ENCODE measurements at places on chromosomes 16 and 17. TPM values are rescaled to one million over a fixed set of nuclear protein-coding genes. Genes with fewer than 3 reads are reported as not detected.

SLC35G6 gene
- total RNA-seq: not detected

TSNAXIP1 gene
- 0.40 TPM for total RNA-seq

BICDL2 gene
- 0.77 TPM for total RNA-seq

CCL16 gene
- total RNA-seq: not detected

OR3A2 gene
- 1.8 TPM for total RNA-seq

ATP1B2 gene
- not detected for total RNA-seq

DNA sequence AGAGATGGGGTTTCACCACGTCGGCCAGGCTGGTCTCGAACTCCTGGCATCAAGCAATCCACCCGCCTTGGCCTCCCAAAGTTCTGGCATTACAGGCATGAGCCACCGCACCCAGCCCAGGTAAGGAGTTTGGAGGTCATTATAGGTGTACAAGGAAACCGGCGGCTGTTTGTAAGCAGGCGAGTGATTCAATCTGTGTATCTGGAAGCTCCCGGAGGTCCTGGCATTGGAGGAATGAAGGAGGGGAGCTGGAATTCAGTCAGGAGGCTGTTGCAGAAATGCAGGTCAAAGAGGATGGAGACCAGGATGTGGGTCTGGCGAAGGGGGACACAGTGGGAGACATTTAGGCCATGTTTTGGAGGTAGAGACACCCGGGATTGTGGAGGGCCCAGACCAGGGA is 18.8 kb downstream of the CDC42EP4 start:
- DNase-seq: no peak

DNA sequence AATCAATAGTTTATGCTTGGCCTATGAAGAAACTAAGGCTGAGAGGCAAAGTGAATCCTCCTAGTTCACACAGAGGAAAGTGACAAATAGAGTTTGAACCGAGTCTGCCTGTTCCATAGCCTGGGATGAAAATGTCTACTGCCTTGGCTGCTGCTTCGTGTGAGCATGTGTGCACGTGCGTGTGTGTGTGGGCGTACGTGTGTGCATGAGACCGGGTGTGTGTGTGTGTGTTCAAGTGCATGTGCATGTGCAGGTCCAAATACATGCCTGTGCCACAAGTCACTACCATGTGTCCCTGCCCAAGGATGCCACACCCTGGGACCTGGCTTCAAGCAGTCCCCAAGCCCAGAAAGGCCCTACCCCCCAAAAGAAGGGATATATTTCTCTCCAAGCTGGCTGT is 13.6 kb downstream of the SEZ6 start:
- DNase-seq: no peak

- no peak for DNase-seq
Observed at GRCh38 chr17:65143889-65144604, 6.9 kb downstream of the RGS9 start.

GRCh38 chr17:74758848-74759168 is 10.4 kb downstream of the NHERF1 start:
- peak; percentile 51 for DNase-seq

GRCh38 chr16:72884037-72884436 is 163.9 kb downstream of the ZFHX3 start:
- no peak for DNase-seq

- DNase-seq: peak; percentile 71
Observed at GRCh38 chr16:22898874-22899348, 84.9 kb downstream of the HS3ST2 start.

- peak; percentile 77 for DNase-seq
Observed at GRCh38 chr17:29005936-29006511, at the start of gene SEZ6. TSS of gene SEZ6 (minus strand) at chr17:29006033. CDS start at chr17:29005869, 164 bp downstream.

- no peak for DNase-seq
Observed at GRCh38 chr17:82016875-82017459, 5.7 kb downstream of the CENPX start.

DNA sequence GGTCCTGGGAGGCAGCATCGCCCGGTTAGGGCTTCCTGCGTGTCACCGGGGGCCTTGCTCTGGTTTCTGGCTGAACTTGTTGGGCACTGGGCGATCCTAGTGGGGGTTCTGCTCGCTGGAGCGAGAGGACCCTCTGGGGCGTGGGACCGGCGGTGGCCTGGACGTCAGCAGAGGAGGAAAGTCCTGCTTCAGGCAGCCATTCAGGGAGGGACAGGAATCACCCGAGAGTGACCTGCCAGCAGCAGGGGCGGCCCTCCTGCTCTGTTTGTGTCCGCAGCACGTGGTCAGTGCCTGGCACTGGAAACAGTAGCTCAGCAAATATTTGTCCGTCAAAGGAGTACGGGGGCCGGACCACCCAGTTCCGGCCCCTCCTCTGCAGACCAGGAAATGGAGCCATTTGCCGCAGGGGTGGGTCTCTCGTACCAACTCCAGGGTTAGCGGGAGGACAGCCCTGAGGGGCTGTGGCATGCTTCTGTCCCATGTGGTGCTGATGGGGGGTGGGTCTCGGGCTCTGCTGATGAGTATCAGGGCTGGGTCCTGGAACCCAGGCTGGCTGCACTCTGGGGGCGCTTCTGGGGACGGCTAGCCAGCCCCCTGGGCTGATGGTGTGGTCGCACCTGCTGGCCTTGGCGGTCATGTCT is 48.3 kb downstream of the BAIAP2 start:
- DNase-seq: no peak

DNA sequence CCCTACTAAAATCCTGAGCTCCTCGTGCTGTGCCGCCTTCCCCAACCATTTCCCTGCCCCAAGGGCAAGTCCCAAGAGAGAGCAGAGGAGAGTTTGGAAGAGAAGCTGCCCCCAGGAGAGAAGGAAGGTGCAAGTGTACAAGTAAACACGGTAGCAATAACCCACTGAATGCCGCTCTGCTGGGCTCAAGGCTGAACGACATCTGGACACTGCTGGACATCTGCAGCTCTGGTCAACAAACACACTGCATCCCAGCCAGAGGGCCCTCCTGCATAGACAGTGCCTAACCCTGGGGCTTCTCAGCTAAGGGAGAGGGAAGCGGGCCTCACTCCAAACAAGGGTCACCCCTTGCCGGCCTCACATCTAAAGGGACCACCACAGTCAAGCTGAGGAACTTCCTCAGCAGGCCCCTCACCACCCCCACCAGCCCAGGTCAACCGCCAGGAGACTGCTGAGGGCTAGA is 12.7 kb downstream of the JUP start:
- no peak for DNase-seq

GRCh38 chr17:60164697-60165096 is 14.9 kb downstream of the CA4 start:
- DNase-seq: no peak

DNA sequence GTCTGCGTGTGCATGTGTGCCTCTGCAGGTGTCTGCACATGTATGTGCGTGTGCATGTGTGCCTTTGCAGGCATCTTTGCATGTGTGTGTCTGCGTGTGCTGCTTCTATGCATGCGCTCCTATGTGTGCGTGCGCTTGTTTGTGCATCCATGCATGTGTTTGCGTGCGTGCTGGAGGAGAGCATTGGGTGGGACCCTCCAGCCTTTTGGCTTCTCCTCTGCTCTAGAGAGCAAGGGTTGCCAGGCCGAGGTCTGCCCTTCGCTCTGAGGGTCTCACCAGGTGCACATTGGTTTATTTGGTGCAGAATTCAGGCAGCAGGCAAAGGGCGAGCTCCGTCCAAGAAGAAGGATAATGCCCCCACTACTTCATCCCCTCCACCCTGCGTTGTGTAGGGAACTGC is 1.1 kb upstream of the RAB40B start:
- DNase-seq: no peak

DNA sequence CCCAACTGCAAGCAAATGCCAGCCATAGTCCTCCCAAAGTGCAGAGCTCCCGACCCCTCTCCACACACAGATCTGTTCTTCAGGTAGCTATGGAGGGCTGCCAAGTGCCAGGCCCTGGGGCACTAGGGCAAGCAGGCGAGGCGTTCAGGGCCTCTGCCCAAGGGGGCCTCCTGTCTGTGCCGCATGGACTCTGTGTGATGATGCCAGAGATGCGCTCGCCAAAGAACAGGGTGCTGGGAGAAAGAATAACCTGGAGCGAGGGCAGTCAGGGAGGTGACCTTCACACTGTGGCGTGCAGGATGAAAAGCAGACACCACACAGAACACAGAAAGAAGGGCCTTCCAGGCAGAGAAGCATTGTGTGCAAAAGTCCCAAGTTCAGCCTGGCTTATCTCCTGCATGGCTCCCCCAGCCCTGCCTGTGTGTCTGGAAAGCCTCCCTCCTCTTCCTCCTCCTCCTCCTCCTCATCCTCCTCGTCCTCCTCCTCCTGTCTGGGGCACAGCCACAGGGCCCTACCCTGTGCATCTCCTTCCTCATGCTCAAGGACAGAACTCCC is 44.2 kb downstream of the PEMT start:
- no peak for DNase-seq

- no peak for DNase-seq
Observed at GRCh38 chr17:47945529-47946508, 4.4 kb downstream of the PNPO start.

- no peak for DNase-seq
Observed at GRCh38 chr17:16354585-16354984, 1.3 kb upstream of the CENPV start.

DNA sequence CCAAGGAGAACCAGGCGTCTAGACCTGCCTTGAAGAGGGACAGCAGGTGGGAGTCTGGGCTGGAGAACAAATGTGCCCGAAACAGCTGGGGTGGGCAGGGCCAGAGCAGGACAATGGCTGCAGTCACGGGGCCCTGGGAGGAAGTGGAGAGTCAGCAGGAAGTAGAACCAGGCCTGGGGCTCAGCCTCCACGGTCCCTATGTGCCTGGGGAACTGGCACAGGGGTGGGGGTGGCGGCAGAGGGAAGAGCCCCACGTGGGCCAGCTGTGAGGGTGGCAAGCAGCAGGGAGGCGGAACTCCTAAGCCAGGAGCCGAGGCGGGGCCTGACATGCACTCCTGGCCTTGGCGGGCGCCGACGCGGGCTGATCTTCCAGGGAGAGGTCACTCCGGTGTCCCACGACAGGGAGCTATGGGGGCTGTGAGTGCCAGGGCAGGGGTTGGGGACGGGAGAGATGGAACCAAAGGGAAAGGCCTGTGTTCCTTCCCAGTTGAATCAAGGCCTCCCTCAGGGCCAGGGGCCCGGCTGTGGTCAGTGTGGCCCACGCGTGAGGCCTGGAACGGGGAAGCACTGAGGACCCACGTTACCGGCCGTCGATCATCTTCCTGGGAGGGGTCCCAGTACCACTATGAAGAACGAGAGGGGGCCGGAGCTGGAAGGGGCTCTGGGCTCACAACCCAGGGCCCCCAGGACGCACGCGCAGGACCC is 42.7 kb downstream of the TIMM22 start:
- no peak for DNase-seq

DNA sequence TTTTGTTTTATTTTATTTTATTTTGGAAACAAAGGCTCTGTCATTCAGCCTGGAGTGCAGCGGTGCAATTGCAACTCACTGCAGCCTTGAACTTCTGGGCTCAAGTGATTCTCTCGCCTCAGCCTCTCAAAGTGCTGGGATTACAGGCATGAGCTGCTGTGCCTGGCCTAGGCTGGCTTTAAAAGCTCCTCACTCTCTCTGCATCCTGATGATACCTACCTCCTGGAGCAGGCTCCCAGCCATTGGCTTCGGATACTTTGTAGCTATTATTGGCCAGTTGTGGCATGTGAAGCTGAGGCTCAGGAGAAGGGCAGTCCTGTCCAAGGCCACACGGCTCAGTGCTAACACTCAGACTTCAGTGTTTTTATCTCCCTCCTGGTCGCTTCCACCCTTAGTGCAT is 158.0 kb downstream of the SEC14L1 start:
- no peak for DNase-seq

All from activated CD8-positive, alpha-beta T cell treated with anti-CD3 and anti-CD28 coated beads for 36 hours (primary cell).